ENCODE measurements at places on chromosomes 3 and 15.

DNA sequence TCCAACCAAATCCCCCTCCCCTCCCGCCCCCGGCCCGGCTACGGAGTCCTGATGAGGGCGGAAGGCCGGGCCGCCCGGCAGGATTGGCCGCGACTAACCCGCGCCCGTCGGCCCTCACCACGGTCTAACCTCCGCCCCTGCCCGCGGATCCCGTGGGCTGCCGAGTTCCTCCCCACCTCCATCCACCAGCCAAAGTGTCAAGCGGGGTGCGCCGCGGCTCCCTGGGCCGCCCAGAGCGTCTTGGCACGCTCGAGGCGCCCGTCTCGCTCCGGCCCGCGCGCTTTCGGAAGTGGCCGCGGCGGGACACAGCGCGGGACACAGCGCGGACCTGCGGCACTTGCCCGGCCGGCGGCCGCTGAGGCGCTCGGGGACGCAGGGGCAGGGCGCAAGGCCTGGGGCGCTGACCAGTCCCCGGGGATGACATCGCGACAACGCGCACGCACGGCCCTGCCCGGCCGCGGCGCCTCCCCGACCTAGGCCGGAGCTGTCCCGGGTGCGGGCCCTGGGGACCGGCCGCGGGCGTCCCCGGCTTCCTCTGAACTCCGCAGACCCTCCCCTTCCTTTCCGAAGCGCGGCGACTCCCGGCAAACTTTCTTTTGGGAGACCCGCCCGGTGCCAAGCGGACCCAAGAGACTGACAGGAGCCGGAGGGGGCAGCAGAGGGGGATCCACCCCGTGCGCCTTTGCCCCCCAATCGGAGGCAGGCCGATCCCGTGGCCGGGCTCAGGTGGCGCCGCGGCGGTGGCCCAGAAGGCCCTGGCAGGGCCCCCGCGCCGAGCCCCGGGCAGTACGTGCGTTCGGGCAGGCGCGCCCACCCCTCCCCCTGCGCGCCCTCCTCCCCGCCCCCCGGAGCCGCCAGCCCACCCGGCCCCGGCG lies 112.8 kb upstream of the ICE2 start:
- no peak for DNase-seq

GRCh38 chr3:158261371-158261991 lies 151.6 kb downstream of the RSRC1 start:
- no peak for DNase-seq

DNA sequence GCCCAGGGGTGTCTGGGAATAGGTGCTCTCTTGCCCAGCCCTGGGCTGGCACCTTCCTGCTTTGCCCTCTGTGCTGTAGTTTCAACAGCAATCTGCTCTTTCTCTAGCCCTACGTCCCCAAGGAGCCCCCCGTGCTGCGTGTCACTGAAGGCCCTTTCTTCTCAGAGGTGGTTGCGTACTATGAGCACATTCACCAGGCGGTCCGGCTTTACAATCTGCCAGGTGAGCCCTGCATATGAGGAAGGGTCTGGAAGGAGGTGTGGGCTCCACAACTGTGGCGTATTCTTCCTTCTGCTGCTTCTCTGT lies 9.6 kb downstream of the MAN2A2 start:
- no peak for DNase-seq

GRCh38 chr15:64552281-64552948 lies 92.0 kb downstream of the ZNF609 start:
- no peak for DNase-seq

GRCh38 chr3:109851854-109852253 lies 514.5 kb upstream of the DPPA4 start:
- no peak for DNase-seq

GRCh38 chr3:190767851-190768250 lies 94.6 kb downstream of the GMNC start:
- DNase-seq, result no peak

DNA sequence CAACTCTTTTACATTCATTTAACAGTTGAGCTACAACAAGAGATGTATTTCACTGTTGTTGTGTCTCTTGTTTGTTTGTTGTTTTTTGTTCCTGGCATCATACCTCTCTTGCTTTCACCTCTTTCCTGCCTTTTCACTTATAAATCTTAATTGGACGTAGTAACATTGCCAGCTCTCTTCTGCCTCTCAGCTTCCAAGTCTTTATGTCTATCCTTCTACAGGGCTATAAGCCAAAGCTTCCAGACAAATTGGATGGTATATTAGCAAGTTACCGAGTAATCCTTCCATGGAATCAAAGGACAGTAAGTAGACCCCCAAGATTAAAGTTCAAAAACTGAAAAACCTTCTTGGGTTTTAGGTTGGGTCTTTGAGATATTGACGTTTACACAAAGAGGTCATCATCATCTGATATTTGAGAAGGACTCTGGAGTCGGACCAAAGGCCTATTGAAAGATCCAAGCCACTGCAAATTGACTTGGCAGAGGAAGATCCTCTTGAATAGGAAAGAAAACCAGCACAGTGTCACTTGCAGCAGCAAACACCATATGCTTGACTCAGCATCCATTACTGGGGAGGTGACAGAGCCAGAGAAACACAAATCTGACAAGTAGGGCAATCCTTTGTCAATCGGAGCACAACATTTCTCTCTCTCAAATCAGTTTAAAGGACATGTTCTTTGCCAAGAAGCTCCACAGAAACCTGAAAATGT lies 648.5 kb upstream of the NR2F2 start:
- DNase-seq, result no peak

DNA sequence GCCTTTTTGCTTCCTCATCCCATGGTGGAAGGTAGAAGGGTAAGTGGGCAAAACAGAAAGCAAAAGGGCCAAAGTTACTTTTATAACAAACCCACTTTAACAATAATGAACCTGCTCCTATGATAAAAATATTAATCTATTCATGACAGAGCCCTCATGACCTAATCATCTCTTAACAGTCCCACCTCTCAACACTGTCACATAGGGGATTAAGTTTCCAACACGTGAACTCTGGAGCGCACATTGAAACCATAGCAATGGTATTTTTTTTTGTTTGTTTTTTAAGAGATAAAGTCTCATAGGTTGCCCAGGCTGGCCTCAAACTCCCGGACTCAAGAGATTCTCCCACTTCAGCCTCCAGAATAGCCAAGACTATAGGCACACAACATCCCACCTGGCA lies 30.7 kb downstream of the KATNBL1 start:
- DNase-seq, result no peak

GRCh38 chr3:189389346-189389745 lies 217.6 kb downstream of the TPRG1 start:
- no peak for DNase-seq

- DNase-seq, result no peak
Measured at GRCh38 chr15:77031376-77032050, 36.6 kb downstream of the PSTPIP1 start.

GRCh38 chr3:11613319-11613718 lies 30.4 kb downstream of the VGLL4 start:
- DNase-seq, result no peak

- DNase-seq, result no peak
Measured at GRCh38 chr3:190537146-190537545, 23.3 kb downstream of the IL1RAP start.

DNA sequence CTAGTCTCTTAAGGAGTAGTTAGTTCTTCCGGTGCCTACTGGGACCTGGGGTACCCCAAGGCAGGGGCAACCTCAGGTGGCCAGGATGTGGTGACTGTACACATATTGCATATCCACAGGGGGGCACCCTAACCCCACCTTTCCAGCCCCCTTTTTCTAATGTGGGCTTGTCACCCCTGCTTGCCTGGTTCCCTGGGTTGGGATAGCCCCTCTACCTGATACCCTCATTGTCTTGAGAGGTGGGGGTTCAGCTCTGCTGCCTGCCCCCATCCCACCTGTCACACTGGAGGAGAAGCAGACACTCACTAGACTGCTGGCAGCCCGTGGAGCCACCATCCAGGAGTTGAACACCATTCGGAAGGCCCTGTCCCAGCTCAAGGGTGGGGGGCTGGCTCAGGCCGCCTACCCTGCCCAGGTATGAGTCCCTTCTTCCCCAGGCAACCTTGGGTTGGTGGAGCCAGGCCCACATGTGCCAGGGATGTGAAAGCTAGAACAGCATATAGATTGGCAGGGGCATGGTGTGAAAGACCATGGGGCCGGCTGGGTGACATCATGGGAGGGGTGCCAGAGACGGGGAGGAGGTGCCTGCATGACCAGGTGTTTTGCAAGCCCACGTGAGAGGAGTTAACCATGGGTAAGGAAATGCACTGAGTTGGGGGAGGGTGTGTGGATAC lies 4.0 kb downstream of the GLYCTK start:
- DNase-seq, result no peak

DNA sequence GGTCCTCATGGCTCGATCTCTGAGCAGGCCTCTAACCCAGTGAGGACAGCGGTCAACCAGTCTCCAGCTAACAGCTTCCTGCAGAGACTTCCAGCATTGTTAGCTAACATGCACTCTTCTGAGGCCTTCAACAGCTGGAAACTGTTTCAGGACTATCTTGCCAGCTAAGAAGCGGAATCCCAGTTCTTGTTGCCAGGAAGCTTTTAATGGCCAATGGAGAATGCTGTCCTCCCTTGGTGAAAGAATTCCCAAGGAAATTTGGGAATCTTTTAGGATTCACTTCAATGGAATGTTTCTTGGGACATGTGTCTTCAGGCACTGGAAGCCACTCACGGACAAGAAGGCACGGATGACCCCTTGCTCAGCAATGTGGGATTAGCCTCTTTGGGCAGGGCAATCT lies 91.7 kb downstream of the CEMIP start:
- DNase-seq, result no peak

- DNase-seq, result no peak
Measured at GRCh38 chr3:182715006-182715405, 78.3 kb upstream of the ATP11B start.

GRCh38 chr3:11131371-11131770 lies 22.9 kb upstream of the HRH1 start:
- DNase-seq, result no peak

DNA sequence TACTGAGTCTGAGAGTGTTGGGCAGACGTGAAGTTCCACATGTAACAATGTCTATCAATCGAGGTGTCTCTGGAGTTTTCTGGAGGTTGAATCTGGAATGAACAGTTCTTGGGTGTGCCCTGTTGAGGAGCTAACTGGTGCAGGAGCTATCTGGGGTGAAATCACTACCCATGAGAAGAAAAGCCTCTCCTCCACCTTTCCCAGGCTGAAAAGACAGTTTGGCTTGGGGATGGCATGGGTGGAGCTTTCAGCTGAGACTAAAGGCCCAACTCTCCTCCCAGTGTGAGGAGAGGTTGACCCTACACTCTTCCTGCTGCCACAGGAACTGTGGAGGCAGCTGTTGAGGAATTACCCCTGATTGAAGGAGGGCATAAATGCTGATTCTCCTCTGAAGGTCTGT lies 54.4 kb upstream of the LRRFIP2 start:
- no peak for DNase-seq

Measured in GM12864 (cell line).